ENCODE measurements at places on chromosomes 7 and 10. TPM values are rescaled to one million over a fixed set of nuclear protein-coding genes. Genes with fewer than 3 reads are reported as not detected.

The AQP1 gene
- total RNA-seq = 114 TPM

The OR2F2 gene
- not detected for total RNA-seq

The COPS6 gene
- 33.6 TPM for total RNA-seq

The SLC13A1 gene
- 0.24 TPM for total RNA-seq

The ACTL6B gene
- total RNA-seq = not detected

DNA sequence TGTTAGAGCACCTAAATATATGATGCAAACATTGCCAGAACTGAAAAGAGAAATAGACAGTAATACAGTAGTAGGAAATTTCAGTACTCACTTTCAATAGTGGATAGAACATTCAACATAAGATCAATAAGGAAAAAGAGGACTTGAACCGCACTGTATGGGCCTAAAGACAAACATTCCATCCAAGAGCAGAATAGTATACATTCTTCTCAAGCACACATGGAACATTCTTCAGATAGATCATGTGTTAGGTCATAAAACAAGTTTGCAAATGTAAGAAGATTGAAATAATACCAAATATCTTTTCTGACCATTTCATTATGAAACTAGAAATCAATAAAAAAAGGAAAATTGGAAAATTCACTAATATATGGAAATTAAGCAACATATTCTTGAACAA is 185.4 kb upstream of the FOXP2 start:
- H3K4me1 ChIP-seq = no peaks in the 10 kb centered on the region
- H3K36me3 ChIP-seq = no peaks in the 10 kb centered on the region
- H3K27ac ChIP-seq = no peak overlapping the region
- no peak overlapping the region for H3K4me3 ChIP-seq
- H3K27me3 ChIP-seq = no peaks in the 10 kb centered on the region

DNA sequence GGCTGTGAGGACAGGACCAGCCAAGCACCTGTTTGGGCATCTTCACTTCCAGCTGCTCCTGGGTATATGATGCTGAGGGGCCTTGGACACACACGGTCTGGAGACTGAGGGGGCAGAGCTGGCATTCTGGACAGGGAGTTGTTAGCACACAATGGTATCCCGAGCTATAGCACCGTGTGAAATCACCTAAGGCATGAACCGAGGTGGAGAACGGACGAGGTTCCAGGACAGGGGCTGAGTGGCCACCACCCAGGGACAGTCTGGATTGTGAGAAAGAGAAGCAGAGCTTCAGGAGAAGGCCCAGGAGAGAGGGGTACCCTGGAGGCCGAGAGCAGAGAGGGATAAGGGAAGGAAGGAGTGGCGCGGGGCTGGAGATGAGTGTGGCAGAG is 571.8 kb downstream of the TCERG1L start:
- H3K27ac ChIP-seq = no peak overlapping the region
- no peaks in the 10 kb centered on the region for H3K36me3 ChIP-seq
- H3K27me3 ChIP-seq = no peaks in the 10 kb centered on the region
- H3K4me1 ChIP-seq = no peaks in the 10 kb centered on the region
- no peak overlapping the region for H3K4me3 ChIP-seq

GRCh38 chr7:41294556-41295454 is 408.1 kb downstream of the INHBA start:
- H3K4me1 ChIP-seq = no peaks in the 10 kb centered on the region
- no peaks in the 10 kb centered on the region for H3K27me3 ChIP-seq
- no peak overlapping the region for H3K27ac ChIP-seq
- no peak for DNase-seq
- H3K4me3 ChIP-seq = no peak overlapping the region
- H3K36me3 ChIP-seq = no peaks in the 10 kb centered on the region

- no peak overlapping the region for H3K4me3 ChIP-seq
- H3K36me3 ChIP-seq = no peaks in the 10 kb centered on the region
- H3K27me3 ChIP-seq = no peaks in the 10 kb centered on the region
- DNase-seq = no peak
Measured at GRCh38 chr7:79296553-79297320, 156.7 kb downstream of the MAGI2 start.

All from ovary (tissue), 10 donors.